ENCODE measurements at places on chromosomes 11 and 22. TPM values are rescaled to one million over a fixed set of nuclear protein-coding genes. Genes with fewer than 3 reads are reported as not detected.

GRCh38 chr22:29883775-29884097 lies 762 bp downstream of the MTMR3 start:
- no peak for DNase-seq

Gene HYOU1
- total RNA-seq = 260 TPM

DNA sequence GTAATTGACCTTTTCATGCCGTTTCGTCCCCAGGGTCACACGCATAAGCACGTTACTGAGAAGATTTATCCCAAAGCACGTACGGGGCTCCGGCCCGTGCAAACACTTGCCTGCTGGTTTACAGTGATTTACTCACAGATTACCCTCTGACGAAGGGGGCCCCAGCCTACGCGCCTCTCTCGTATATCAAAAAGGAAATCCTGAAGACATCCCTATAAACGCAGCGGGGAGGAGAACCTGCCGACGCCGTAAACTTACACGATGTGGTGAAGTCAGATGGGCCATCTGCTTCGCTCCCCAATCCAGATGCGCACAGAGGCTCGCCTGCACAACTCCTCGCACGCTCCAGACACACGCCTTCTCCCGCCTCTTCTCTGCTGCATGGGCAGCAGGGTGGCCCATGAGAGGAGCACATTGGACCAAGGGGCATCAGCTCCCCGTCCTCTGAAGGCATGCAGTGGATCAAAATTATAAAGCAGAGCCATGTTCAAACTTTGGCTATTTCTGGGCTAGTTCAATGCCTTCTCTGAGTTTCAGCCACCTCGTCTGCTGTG lies 123.6 kb downstream of the MN1 start:
- DNase-seq = no peak

DNA sequence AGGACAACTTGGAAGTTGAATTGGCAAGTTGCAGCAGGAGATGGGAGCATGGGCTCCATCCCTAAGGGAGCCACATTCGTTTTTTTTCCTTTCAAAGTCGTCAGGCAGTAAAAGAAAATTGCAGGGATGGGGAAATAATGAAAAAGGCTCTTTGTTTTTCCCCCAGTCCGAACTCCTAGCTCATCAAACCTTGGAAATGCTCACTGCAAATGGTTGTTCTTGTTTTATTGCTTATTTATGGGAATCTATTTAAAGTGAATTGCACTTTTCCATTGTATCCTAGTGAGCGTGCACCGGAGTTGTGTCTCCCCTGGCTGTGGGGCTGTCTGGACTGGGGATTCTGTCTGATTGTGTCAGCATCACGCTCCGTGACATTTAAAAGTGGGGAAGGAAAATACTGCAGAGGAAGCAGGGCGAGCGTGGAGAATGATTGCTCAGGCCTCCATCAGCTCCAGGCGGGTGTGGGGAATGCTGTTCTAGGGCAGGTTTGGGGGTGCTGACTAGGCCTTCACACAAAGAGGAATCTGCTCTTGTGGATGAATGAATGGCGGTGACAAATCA lies 306.4 kb downstream of the KIRREL3 start:
- no peak for DNase-seq

DNA sequence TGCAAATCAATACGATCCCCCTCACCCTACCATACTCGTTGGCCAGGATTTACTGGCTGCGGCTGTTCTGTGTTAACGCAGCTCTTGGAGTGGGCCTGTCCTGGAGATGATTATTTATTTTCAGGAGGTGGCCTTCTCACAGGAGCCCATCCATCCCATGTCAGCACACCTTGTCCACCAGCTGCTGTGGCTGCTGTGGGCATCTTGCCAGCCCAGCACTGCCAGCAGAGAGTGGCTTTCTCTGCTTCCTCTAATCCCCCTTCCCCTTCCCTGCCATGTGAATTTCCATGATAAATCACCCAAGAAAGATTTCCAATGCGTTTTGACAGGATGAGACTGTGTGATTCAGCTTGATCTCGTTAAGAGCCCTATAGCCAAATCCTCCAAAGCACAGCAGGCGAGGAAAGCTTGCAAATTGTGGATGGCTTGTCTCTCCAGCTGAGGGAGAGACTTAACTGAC lies 309.1 kb upstream of the C11orf87 start:
- DNase-seq = no peak

Gene PATE3
- total RNA-seq = not detected

Gene SLC25A18
- total RNA-seq = not detected

GRCh38 chr22:46077669-46078099 lies 72.6 kb upstream of the PPARA start:
- DNase-seq = no peak

DNA sequence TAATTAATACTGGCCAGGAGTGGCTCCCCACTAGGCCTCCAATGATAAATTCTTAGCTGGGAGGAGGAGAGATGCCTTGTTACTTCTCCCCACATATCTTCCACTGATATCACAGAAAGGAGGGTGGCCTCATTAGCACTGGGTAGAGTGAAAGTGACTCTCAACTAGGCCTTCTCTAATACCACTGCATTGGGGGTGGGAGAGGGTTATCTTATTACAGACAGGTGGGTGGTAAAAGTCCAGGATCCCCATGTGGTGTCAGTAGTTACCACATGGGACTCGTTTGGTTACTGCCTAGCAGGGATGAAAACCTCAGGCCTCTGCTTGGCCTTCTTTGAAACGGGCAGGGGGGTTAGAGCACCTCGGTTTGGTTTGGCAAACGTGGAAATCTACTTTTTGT lies 167.3 kb downstream of the UVRAG start:
- DNase-seq = no peak

DNA sequence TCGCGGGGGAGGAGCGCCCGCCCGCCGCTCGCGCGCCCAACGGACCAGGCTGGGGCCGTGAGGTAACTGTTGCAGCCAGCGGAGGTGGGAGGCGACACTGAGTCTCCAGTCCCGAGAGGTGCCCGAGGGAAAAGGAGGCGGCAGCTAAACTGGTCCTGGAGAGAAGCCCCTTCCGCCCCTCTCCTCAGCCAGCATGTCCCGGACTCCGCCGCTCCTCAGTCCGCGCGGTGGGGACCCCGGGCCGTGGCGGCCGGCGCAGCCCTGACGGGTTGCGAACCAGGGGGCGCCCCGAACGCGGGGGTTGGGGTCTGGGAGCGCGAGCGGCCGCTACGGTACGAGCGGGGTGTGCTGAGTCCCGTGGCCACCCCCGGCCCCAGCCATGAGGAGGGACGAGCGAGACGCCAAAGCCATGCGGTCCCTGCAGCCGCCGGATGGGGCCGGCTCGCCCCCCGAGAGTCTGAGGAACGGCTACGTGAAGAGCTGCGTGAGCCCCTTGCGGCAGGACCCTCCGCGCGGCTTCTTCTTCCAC lies at the start of gene PDE3B:
PDE3B (plus strand) TSS at position 108 of the 529 bp plus-strand sequence; CDS start at position 380, 272 bp downstream.
- DNase-seq = peak; percentile 63

GRCh38 chr11:62394825-62395538 lies 23.9 kb upstream of the SCGB1A1 start:
- peak; percentile 28 for DNase-seq

DNA sequence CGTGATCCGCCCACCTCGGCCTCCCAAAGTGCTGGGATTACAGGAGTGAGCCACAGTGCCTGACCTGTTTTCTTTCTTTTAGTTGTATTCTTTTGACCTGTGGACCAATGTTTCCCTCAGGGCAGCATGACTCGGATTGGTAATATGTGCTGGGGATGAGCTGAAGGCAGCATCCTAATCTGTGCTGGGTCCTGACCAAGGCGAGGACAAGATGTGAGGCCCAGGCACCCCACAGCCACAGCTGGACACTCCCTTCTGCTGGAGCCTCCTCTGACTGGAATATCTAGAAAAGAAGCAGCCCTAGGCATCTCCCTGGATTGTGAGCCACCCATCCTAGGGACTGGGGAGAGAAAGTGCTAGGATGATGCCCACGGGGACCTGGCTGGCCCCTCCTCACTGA lies 105.4 kb downstream of the PDE2A start:
- DNase-seq = no peak

GRCh38 chr22:44701187-44701790 lies 715 bp upstream of the PRR5 start:
- DNase-seq = no peak

Gene MCAM
- total RNA-seq = 3.2 TPM
